ENCODE measurements at places on chromosomes 16 and 17. TPM values are rescaled to one million over a fixed set of nuclear protein-coding genes. Genes with fewer than 3 reads are reported as not detected.
A peak's percentile ranks its signal among the peaks of the same experiment; 100 is the strongest.

DNA sequence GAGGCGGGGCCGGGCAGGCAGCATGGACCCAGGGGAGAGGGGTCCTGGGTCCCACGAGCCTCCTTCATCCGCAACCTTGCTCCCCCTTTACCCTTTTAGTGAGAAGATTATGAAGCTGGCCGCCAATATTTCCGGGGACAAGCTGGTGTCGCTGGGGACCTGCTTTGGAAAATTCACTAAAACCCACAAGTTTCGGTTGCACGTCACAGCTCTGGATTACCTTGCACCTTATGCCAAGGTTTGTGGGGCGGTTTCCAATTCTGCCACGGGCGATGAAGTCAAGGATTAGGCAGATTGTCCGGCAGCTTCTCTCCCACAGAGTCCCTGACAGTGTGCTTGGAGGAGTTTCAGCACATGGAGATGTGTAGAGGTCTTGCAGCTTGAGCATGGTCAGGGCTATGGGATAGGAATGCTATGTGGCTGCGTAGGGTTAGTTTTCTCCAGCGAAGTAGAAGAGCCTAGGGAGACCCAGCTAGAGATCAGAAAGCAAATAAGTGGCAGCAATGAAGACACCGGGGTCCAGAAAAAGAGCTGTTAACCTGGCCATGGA lies 598 bp downstream of the NIP7 start:
- DNase-seq: no peak

- DNase-seq: no peak
Observed at GRCh38 chr16:48537275-48537674, 72.7 kb downstream of the N4BP1 start.

GRCh38 chr17:43878260-43879175 lies 28.8 kb downstream of the MPP2 start:
- peak; percentile 52 for DNase-seq

GRCh38 chr17:61307905-61308886 lies 91.4 kb upstream of the TBX2 start:
- no peak for DNase-seq

- DNase-seq: no peak
Observed at GRCh38 chr17:49343273-49343672, 18.8 kb downstream of the ZNF652 start.

DNA sequence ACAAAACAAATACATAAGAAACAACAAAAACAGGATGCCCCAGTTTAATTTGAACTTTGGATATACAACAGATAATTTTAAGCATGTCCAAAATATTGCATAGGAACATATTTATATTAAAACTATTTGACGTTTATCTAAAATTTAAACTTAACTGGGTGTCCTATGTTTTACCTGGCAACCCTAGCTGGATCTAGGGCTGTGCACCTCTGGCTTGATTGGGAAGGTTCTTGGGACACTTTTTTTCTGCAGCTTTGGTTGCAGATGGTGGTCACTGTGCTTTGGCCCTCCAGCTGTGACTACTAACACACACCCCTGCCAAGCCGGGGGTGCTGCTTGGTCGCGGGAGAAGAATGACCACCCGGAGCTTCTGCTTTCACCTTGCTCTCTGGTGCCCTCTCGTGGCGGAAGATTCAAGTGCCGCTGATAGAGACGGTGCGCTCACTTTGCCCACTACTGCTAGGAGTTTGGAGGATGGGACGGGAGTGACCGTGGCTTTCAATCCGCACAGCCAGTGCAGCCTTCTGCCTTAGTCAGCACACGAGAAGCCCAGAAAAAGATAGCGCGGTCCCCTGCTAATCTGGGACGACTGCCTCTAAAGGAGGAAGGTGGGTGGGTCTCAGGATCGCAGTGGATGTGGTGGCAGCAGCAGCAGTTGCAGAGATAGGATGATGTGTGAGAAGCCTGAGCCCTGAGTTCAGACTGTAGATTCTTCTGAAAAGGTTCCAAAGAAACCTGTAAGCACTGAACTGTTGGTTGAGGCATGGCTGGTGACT lies 6.7 kb downstream of the SPACA3 start:
- DNase-seq: peak; percentile 24

DNA sequence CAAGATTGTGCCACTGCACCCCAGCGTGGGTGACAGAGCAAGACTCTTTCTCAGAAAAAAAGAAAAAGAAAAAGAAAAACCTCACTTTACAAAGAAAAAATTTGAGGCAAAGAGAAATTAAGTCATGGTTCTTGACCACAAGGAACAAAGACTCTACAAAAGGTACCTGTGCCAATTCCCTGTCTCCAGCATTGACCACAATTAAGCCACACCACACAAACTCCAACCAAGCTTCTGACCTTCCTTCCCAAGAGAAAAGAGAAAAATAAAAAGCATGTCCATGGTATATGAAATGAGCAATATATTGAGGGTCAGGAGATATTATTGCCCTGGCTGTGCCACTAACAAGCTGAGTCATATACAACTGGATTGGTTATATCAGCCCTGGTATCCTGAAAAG lies 146.3 kb upstream of the NOG start:
- no peak for DNase-seq

CACNB1 gene
- total RNA-seq: 4.8 TPM

SMIM5 gene
- total RNA-seq: 3.0 TPM

GRCh38 chr17:81285179-81285878 lies 9.8 kb downstream of the SLC38A10 start:
- peak; percentile 60 for DNase-seq

GRCh38 chr17:17702449-17703139 lies 21.3 kb downstream of the RAI1 start:
- no peak for DNase-seq

DNA sequence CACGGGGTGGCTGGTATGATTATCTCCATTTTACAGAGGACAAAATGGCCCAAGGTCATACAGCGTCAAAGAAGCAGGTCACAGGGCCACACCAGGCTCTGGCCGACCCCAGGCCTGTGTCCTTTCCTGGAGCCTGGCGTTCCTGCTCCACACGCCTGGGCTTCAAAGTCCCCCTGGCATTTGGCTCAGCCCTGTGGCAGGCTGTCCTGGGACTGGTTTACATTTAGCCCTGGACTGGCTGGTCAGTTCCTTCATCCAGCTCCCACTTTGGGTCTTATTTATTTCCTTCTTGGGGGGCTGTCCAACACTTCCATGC lies 15.3 kb downstream of the TBX2 start:
- DNase-seq: no peak

- DNase-seq: no peak
Observed at GRCh38 chr17:81916234-81917001, 1.6 kb downstream of the SIRT7 start.

FGF11 gene
- total RNA-seq: 0.54 TPM

GRCh38 chr17:42120770-42121769 lies at the start of gene KAT2A:
KAT2A (minus strand) TSS chr17:42121367; CDS start chr17:42121304, 63 bp downstream.
- peak; percentile 70 for DNase-seq

- peak; percentile 47 for DNase-seq
Observed at GRCh38 chr16:69823831-69824563, 61.9 kb downstream of the WWP2 start.

GRCh38 chr16:87265261-87265660 lies 51.9 kb downstream of the C16orf95 start:
- DNase-seq: no peak

DNA sequence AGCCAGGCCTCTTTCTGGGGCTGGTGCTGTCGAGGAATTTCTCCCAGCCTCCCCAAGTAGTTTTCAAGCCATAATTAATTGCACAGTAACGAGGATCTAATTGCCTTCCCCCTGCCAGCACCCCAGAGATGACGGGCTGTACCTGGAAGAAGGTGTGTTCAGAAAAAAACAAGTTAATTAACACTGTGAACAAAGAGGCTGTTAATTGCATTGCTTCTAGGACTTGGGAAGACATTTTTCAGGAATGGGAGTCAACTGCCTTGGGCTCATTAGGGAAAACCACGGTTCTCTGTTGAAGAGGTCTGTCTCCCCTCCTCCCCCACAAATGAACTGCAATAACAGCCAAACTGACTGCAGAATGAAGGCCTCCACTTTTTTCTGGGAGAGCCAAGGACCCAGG lies 176.7 kb downstream of the CCT6B start:
- DNase-seq: no peak

DNA sequence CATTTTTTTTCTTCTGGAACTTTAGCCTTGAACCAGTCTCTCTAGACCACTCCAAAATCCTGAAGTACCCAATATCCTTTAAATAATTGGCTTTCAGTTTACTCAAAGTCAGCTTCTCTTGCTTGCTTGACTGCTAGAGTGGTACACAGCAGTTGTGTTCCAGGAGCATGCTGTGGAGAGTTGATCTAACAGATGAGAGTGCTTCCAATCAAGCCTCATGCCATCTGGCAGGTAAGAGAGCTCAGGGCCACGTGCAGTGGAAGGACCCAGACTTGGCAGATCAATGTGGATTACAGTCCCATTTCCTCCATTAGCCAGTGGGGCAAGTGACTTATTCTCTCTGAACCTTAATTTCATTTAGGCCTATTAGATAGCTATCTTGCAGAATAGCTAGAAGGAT lies 15.7 kb downstream of the CNEP1R1 start:
- DNase-seq: no peak

DNA sequence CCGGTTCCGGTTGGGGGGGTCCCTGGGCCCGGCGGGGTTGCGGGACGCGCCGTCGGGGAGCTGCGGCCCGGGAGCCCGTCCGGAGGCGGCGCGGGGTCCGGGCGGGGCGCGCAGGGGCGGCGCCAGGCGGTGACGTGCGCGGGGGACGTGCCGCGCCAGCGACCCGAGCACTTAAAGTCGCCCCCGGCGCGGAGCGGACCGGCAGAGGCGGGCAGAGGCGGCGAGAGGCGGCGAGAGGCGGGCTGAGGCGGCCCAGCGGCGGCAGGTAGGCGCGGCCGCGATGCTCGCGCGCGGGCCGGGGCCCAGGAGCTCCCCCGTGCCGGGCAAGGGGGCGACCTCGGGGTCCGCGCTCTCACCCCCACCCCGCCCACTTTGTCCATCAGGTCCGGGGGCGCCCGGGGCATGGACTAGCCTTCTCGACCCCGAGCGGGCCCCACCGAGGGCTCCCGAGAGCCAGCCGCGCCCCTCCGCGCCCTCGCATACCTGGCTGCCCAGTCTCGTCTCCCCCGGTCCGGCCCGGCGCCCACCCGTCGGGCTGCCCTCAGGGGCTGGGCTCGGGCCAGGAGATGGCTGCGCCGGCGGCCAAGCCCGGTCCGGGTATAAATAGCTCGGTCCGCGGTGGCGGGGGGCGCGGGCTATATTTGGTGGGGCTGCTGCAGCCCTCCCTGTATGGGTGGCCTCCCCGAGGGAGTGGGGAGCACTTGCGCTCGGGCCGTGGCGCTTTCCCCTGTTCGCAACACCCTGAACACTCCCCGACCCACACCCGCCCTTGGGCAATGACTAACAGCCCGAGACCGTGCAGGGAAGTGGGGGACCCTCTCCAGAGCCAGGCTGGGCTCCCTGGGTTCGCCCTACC lies at the start of gene SLC16A3:
SLC16A3 (plus strand) TSS at position 201 of the 856 bp plus-strand sequence. CDS start 6,967 bp downstream, outside the sequence.
- peak; percentile 68 for DNase-seq

TBC1D3K gene
- total RNA-seq: not detected

B9D1 gene
- 4.0 TPM for total RNA-seq

CD300H gene
- total RNA-seq: 0.27 TPM

- no peak for DNase-seq
Observed at GRCh38 chr16:11144122-11144521, 111.9 kb downstream of the SOCS1 start.

DNA sequence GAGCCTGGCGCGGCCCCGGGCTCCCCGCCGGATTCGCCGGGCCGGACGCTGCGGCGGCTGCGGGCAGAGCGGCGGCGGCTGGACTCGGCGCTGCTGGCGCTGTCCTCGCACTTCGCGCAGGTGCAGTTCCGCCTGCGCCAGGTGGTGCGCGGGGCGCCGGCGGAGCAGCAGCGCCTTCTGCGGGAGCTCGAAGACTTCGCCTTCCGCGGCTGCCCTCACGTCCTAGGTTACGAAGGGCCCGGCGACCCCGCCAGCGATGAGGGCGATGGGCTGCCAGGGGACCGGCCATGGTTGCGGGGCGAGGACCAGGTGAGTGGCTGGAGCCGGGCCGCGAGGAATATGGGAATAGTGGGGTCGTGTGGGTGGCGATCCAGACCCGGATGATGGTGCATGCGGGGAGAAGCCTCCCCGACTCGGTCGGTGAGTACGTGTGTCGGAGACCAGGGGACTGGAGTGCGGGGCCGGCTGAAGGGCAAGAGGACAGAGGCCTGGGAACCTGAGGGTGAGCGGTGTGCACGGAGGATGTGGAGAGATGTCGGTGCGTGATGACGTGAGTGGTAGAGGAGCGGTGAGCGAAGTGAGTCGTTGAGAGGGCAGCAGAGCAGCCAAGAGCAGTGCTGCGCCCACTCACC lies 517 bp downstream of the RUNDC1 start:
- DNase-seq: peak; percentile 54

GRCh38 chr16:85029408-85029784 lies 1.8 kb downstream of the KIAA0513 start:
- no peak for DNase-seq

DNA sequence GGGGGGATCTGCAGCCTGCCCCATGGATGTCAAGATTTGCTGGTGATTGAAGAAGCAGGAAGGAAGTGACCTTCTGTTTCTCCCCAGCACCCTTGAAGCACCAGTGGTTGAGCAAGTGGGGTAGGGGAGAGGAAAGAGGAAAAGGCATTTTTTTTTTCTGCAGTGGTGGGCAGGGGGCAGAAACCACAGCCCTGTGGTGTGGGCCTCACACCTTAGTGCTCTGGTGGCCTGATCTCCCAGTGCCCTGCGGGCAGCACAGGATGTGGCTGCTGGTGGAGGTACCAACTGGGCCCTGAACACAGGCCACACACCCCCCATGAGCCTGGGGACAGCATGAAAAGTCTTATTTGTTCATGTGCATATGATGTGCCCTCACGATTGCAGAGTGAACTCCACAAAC lies 7.1 kb downstream of the ITGAD start:
- peak; percentile 49 for DNase-seq

DNA sequence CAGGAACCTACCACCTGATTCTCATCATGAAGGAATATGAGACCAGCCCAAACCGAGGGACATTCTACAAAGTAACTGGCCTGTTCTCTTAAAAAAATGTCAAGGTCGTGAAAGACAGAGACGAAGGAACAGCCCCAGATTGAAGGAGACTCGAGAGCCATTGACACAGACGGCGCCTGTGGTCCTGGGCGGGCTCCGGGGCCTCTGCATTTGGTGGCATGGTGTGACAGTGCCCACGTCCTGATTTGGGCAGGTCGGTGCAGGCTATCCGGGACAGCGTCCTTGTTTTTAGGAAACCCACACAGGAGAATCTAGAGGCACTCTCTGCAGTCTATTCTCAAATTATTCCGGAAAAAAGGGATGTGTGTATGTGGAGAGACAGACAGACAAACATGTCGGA lies 64.1 kb downstream of the ADCY9 start:
- no peak for DNase-seq

DNA sequence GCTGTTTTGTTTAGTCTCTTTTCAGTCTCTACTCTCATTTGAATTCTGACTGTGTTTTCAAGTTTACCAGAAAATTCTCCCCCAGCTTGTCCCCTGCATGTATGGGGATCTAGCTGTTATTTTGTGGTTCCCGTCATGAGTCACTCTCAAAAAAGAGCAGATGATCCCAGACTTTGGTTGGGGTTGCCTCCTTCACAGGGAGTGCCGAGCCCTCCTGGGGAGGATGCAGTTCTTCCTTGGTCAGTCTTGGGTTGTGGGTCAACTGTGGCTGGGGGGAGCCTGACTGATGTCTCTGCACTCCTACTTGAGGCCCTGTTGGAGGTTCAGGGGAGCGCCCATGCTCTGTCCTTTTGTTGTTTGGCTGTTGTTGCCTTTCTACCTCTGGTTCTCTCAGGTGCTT lies 37.7 kb downstream of the EPN2 start:
- DNase-seq: no peak

Measured in hematopoietic multipotent progenitor cell (in vitro differentiated cells).